ENCODE measurements at places on chromosomes 4 and X.
A peak's percentile ranks its signal among the peaks of the same experiment; 100 is the strongest.

DNA sequence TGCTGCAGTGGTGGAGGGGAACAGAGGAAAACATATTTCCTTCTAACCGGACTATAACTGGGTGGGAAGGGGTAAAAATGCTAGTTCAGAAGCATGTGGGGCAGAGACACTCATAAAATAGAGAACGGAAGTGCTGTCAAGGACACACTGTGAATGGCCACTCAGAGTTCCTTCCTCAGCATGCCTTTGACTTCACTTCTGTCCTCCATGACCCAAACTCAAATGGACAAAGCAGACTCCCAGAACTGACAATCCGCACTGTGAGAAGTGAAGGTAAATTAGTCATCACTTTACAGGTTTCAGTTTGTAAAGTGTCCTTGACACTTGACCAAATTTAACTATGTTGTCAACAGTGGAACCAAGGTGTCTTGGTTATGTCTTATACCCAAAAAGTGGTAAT, 30.2 kb upstream of the ELF2 start:
- no peak for DNase-seq

DNA sequence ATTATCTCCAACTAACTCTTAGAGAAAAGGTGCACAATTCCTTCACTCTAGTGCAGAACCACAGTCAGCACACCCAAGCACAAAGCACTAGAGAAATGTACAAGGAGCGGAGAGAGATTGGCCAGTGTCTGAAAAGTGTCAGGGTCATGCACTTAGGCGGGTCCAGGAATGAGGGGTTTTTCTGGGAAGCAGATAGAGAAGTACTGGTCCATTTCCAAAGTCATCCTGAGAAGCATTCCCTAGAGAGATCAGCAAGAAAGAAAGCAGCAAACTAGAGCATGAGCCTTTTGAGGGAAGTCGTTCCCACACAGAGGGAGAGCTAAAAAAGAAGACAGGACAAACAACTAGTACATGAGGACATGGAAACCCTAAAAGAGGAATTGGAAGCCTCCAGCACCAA, 168.1 kb upstream of the MAP3K15 start:
- no peak for DNase-seq

DNA sequence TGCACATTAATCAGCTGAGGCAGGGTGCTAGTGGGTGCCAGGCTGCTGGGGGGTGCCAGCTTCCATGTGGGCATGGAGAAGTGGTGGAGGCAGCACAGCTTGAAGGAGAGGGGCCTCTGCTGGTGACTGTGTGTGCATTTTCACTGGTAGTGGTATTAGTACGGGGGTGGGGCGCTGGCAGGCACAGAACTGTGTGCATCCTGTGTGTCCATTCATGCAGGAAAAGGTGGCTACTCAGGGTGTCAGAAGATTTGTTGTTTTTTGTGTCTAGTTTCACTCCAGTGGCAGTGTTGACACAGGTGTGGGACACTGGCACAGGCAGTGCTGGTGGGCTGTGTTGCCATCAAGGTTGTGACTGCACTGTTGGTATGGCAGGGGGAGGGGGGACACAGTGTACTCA, 1303.6 kb downstream of the FAM133A start:
- DNase-seq, result no peak

GRCh38 chrX:39667191-39667590, 430.6 kb downstream of the BCOR start:
- DNase-seq, result no peak

DNA sequence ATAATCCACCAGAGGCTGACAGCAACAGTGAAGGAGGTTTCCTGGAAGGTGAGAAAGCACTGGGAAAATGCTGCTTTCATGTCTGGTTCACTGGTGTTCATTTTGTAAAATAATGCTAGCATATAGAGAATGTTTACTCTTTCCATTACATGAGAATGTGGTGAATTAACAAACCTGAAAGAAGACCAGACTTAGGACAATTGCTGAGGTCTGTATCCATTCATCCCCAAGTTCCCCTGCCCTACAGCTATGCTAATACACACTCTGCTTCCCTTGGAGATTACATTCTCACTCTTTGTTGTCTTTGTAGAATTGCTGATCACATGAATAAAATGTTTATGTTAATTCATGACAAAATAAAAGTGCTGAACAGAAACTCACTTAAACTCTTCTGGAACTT, 99.5 kb downstream of the ARHGAP6 start:
- no peak for DNase-seq

- DNase-seq, result no peak
Observed at GRCh38 chrX:149522916-149523315, 17.8 kb upstream of the IDS start.

DNA sequence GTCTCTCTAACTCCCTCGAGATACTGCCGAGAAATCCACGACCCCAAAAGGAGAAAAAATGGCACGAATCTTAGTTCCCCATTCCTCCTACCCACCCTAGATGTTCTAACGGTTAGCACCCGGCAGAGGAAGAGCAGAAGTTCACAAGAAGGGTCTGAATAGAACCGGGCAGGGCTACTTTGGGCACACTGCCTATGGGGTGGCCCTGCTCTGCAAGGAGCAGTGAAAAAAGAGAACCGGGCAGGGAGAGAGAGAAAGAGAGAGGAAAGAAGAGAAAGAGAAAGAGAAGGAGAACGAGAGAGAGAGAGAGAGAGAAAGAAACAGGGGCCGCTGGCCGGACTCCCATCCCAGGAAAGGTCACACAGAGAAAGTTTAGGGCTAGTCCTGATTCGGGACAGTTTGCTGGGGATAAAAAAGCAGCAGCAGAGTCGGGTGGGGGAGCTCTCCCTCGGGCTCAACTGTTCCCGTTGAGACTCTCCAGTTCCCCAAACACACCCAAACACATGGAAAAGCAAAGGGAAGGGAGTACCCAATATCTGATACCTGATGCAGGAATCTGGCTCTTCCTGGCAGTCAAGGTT, 468 bp downstream of the GLA start:
- DNase-seq, result no peak

- no peak for DNase-seq
Observed at GRCh38 chr4:153131596-153131995, 72.6 kb upstream of the TRIM2 start.

- DNase-seq, result peak; percentile 77
Observed at GRCh38 chr4:2931512-2932301, 31.5 kb downstream of the NOP14 start.

DNA sequence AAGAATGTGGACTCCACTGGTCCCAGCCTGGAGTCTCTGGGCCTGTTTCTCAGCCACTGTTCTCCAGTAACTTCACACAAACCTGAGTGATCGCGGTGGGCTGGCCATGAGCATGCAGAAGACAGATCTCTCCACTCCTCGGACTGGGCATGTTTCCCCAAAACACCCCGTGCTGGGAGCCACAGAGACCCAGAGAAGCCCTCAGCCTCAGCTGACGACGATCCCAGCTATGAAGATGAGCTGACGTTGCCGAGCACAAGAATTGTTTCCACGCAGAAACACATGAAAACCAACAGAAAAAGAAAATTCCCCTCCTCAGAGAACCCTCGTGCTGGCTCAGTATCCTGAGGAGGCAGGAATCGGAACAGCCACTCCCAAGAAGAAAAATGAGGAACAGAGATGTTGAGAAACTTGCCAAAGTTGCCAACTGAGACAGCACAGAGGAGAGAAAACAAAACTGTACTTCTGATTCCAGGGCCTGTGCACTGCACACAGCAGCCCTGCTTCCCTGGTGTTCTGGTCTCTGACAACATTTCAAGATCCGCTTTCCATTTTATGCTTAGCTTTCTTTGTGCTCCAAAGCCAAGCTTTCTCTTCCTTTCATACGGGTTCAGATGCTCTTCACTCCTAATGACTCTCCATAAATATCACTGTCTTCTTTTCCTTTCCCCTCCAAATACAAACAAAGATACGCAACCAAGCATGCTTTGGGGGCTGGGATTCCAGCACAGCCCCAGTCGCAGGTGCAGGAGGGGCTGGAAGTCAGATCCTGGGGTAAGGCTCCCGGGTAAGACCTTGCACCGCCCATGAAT, 81.4 kb downstream of the IRF2 start:
- DNase-seq, result no peak

DNA sequence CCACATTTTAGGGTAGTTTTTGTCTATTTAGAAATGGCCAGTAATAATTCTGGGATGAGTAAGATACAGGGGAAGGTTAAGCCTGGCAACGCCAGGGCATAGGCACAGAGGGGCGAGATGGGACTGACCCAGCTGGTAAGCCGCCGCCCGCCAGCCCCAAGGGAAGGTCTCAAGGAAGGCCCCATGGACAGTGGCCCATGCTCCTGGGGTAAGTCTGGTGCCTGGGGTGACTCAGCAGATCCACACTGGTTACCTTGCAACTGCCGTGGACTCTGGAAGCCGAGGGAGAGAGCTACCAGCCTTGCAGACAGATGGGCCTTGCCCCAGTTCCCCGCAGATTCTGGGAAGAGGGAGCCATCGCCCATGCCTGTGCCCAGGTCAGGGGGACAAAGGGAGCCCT, 179.4 kb downstream of the AFAP1 start:
- no peak for DNase-seq

DNA sequence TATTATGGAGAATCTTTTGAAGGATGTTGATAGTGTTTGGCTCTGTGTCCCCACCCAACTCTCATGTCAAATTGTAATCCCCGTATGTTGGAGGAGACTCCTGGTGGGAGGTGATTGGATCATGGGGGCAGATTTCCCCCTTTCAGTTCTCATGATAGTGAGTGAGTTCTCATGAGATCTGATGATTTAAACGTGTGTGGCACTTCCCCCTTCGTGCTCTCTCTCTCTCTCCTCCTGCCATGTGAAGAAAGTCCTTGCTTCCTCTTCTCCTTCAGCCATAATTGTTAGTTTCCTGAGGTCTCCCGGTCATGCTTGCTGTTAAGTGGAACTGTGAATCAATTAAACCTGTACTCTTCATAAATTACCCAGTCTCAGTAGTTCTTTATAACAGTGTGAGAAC, 166.1 kb upstream of the NUDT6 start:
- no peak for DNase-seq

DNA sequence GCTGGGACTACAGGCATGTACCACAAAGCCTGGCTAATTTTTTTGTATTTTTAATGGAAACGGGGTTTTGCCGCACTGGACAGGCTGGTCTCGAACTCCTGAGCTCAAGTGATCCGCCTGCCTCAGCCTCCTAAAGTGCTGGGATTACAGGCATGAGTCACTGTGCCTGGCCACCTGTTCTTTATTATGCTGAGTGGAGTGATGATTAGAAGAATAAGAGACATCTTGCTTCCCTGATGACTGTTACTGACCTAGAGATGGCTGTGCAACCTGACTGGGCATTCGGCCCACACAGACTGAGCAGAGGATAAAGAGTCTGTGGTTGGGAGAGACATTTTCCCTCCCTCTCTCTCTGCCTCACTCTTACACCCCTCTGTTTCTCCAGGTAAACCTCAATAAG, 56.7 kb downstream of the SPINK2 start:
- DNase-seq, result no peak

DNA sequence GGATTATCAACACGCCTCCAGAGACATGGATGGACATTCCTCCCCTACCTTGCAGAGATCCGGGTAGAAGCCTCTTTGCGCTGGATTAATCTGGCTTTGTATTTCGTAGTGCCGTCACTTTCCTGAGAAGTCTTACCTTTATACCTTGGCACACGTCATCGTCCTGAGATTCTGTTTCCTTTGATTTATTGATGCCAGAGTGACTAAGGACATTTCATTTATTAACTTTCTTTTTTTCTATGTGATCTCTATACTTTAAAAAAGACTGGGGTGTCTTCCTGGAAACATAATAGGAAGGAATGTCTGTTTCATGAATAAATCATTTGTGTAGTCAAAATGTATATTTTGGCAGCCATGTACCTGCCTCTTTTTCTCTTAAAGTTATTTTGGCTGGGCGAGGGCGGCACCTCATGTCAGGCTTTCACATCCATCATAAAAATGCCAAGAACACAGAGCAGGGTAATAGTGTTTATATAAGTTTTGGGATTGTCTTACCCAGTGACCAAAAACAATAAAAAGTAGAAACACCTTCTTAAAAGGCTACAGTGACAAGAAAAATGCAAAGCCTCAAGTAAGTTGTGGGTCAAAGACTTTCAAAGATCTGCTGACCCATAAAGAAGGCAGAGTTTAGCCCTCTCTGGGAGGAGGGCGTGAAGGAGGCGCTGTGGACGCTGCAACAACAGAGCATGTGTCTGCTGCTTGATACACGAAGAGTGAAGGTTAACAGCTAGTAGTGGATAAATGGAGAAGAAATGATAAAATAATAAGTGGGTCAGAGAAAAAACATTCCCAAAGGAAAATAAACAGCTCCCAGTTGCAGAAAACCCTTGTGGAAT, 124.4 kb downstream of the SHROOM3 start:
- no peak for DNase-seq

- no peak for DNase-seq
Observed at GRCh38 chr4:63618883-63619718, 790.1 kb downstream of the TECRL start.

- peak; percentile 80 for DNase-seq
Observed at GRCh38 chr4:140149846-140150635, 3.9 kb downstream of the MAML3 start.

GRCh38 chr4:147707892-147708672, 23.8 kb upstream of the ARHGAP10 start:
- peak; percentile 72 for DNase-seq

All from activated CD8-positive, alpha-beta T cell treated with anti-CD3 and anti-CD28 coated beads for 36 hours (primary cell).